Stimulated activated effector memory CD8-positive, alpha-beta T cell treated with anti-CD3 and anti-CD28 coated beads, Interleukin-12 subunit alpha, Interleukin-12 subunit beta, amount 100 ng/mL, for 72 hours (primary cell): ENCODE measurements at places on chromosomes 2 and 18.

DNA sequence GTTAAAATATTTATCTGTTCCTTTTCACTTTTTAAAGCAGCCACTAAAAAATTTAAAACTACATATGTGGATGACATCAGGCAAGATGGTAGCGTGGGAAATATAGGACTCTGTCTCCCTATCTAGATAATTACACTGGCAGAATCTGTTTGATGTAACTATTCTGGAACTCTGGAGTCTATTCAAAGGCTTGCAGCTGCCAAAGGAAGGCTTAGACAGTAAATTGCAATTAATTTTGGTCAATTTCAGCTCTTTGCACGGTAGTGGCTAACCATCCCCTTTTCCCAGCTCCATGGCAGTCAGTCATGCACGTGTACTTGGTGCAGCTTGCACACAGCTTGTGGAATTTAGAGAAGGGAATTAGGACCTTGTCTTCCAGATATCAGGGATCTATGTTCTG is 135.2 kb downstream of the RAB3GAP1 start:
- DNase-seq, result no peak

GRCh38 chr18:76578571-76579300 is 83.7 kb upstream of the ZNF516 start:
- no peak for DNase-seq

DNA sequence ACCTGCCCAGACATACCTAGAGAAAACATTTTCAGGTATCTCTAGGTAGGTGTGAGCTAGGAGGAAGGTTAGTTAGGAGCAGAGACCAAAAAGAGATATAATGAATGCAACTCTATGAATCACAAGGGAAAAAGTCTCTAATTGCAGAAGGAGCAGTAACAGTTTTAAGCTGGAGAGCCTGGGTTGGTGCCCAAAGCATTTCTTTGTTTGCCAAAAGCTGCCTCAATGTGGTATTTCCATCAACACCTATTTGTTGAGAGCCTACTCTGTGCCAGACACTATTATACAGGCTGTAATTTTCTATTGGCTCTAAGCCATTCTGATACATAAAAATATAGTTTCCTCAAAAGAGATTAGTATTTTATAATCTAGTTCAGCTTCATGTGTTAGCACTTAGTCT is 141.6 kb downstream of the UBE2E3 start:
- no peak for DNase-seq

DNA sequence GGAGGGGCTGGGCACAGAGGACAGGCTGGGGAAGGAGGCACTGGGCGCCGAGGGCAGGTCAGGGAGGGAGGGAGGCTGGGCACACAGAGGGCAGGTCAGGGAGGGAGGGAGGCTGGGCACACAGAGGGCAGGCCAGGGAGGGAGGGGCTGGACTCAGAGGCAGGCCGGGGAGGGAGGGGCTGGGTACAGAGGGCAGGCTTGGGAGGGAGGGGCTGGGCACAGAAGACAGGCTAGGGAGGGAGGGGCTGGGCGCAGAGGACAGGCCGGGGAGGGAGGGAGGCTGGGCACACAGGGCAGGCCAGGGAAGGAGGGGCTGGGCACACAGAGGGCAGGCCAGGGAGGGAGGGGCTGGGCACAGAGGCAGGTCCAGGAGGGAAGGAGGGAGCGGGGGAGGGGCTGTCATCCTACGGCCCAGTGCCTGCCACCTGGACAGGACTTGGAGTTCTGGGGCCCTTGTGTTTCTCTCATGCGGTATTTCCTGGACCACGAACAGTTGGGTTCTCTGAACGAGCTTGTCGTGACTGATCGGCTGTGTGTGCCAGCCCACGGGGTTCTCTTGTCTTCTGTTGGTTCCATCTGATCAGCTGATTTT is 46.7 kb upstream of the KCNG2 start:
- no peak for DNase-seq

DNA sequence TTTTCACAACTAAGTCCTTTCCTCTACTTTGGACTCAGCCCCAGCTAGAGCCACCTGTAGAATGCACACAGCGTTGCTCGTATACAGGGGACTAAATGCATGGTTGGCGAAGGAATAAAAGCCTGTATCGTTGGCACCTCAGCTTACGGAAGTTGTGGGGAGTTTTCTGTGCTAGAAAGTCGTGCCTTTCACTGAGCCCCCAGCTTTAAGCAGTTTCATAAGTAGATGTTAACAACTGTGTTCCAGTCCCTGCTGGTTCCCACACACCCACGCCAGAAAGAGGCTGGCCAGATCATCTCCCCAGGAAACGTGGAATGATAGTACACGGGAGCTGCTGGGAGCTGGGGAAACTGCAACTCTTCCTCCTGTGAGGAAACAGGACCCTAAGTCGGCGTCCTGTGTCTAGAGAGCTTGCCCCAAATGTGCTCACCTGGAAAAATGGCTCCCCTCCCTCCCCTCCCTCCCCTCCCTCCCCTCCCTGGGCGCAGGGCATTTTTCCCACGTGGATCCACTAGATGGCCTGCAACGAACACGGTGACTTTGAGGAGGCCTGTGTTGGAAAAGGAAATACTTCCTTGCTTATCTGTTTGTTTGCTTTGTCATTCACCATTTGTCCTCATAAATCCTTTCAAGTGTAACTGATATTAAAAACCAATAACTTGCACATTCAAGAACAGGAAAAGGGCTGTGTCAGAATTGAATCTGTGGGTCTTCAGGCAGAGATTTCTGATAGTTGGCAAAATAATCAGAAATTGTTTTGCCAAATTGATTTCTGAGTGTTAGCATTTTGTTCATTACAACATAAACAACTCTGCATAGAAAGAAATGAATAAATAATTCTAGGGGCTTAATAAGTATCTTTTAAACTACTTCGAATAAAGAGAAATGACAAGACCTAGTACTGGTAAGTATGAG is 43.9 kb upstream of the RFX8 start:
- no peak for DNase-seq

- no peak for DNase-seq
These were observed 31.3 kb upstream of the SLC25A52 start for GRCh38 chr18:31791817-31792579.
